RCC 7860 (cell line): ENCODE measurements at places on chromosomes 3 and 15.
A peak's percentile ranks its signal among the peaks of the same experiment; 100 is the strongest.

GRCh38 chr3:50321336-50322114, 1.0 kb downstream of the HYAL2 start:
- DNase-seq = peak; percentile 63

- DNase-seq = no peak
Measured at GRCh38 chr3:186254676-186255650, 107.1 kb downstream of the DGKG start.

- no peak for DNase-seq
Measured at GRCh38 chr3:9238721-9239295, 10.6 kb downstream of the SRGAP3 start.

- DNase-seq = no peak
Measured at GRCh38 chr3:3675801-3676200, 123.4 kb upstream of the LRRN1 start.

DNA sequence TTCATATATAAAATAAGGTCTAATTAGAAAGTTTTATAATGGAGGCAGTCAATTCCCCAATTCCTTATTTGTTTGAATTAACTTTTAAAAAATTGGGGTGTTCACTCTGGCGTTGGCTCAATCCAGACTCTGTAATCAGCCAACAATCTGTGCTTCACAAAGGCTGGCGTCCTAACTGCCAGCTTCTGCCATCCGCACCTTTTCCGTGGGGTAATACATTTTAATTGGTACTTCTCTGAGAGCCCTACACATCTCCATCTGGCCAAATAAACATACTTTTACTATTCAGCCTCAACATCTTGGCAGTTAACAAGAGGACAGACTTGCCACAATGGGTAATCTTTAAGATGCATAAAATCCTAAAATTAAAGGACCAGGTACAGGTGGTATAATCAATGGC, 125.2 kb upstream of the CCNL1 start:
- no peak for DNase-seq

DNA sequence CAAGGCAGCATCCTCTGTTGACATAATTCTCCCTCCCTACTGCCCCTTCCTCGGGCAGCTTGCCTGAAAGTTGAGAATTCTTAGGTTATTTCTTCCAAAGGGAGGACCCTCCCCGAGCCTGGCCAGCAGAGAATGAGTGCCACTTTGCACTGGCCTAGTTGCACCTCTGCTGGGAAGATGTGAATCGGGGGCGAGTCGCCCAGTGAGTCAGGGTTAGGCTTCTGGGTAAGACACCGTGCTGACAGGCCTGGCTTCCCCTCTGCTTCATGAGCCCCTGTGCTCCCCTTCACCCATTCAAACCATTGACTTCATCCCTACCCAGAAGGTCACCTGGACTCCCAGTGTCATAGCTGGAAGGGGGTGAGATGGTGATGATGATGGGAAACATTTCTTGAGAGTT, 82.3 kb downstream of the AAGAB start:
- no peak for DNase-seq

- no peak for DNase-seq
Measured at GRCh38 chr3:8884630-8885290, 78.5 kb downstream of the RAD18 start.

- DNase-seq = no peak
Measured at GRCh38 chr3:7669641-7670040, 808.7 kb downstream of the GRM7 start.

DNA sequence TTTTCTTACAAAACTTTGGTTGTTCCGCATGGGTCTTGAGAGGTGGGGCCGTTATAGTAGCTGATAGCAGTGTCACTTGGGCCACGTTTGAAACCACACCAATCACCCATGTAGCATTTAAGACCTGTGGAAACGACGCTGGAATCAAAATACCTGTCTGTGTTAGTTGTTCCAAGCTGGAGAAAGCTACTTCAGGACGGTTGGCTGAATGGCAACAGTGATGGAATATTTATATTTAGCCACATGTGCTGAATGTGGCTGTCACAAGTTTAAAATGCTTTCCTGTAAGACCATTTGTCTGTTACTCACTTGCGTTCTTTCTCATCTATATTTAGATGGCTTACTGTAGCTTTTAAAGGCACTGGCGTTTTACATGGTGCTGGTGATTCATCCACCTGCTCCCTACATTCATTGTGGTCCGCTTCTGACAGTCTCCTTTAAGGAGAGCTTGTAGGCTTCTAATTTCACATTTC, 1.4 kb downstream of the DNAJA4 start:
- DNase-seq = no peak

DNA sequence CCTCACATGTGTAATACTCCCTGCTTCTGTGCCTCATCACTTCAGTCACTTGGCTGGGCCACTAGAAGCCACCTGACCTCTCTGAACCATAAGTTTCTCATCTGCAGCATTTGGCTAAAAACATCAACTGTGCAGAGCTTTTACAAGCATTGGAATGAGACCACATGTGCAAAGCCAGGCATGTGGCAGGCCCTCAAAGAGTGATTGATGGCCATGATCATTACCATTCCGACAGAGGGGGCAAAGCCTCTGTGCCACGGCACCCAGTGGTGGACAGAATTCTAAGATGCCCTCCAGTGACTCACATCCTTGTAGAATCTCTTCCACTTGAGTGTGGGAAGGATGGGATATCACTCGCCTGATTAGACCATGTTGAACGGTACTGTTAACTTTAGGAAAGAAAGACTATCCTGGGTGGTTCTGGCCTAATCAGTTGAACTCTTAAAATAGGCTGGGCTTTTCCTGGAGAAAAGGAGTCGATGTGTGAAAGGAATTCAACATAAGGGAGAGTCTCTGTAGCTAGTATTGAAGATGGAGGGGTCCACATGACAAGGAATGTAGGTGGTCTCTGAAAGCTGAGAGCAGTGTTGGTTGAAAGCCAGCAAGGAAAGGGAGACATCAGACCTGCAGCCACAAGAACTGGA, 13.5 kb downstream of the CDCP1 start:
- peak; percentile 82 for DNase-seq

GRCh38 chr15:83365370-83365938, 81.0 kb upstream of the BNC1 start:
- DNase-seq = no peak

DNA sequence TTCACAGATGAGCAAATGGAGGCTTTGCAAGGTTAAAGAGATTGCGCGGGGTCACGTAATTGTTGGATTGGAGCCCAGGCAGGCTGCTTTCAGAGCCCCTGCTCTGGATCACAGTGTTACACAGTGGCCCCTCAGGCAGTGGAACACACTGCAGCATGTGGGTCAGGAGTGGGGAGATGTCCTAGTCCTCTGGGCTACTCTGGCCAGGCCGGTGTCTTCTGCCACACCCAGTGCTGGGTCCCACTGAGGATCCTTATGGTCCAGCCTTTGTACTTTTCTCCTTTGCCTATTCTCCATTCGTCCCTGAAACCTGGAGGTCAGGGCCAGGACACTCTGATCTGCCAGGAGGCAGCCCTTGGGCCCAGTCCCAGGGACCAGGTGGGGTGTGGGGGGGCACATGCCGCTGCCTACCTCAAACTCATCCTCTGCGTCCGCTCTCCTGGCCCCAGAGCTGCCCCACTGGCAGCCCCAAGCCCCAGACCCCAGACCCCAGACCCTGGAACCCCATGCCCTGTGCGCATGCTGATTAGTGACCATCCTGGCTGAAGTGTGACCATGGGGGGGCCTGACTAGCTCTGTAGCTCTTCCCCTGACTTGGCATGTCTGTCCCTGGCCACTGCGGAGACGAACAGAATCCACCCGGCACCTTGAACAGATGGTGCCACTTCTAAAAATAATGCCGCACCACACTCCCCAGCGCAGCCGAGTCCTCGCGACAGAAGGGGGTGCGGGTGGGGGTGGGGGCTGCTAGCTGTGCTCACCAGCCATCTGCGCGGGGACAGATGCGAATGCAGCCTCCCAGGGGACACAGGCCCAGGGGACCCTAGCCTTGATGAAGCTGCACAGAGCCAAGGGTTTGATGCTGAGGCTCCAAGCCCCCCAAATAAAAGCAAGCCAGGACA, 41.6 kb downstream of the ATP2B2 start:
- DNase-seq = no peak

DNA sequence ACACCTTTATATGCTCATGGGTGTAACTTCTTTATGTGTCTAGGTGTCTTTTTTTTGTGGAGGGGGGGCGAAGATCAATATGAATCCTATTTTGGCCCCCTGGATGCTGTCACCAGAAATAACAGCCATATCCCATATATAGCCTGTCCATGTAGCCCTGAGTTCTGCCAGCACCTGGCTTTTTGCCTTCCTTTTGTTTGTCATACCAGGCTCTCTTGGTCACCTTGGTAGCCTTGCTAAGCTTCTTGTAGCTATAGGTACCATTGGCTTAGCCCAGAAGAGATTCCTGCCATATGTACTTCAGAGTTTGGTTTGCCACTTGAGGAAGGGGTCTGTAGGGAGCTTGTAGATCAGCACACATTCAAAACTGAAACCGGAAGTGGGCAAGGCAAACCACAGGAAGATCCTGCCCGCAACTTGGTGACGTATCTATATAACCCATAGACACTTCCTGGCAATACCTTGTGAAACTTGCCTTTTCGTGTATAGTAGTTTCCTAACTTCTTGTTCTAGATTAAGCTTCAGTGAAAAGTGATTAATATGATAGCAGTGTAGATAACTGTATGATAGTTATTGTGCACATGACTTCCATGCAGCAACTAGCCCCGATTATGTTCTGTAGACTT, 11.9 kb downstream of the RASA2 start:
- no peak for DNase-seq

DNA sequence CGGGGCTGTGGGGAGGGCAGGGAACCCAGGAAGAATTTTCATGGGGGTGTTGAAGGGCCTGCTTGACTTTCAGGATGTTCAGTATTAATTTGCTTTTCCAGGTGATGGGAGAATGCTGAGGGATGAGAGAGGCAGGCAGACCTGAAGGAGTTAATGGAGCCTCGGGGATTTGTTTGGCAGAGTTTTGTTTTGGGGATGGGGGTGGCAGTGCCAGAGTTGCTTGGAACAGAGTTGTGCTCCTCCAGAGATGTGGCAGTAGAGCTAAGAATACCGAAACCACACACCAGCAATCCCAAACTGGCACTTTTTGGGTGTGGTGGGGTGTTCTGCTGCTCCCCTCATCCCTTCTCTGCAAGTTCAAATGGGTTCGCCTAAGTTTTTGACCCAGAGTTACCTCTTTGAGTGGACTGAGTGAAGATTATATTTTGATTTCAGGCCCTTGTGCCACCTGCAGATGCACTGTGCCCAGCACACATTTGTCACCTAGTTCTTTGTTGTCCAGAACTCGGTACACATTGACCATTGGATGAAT, 1.6 kb downstream of the BOC start:
- no peak for DNase-seq

DNA sequence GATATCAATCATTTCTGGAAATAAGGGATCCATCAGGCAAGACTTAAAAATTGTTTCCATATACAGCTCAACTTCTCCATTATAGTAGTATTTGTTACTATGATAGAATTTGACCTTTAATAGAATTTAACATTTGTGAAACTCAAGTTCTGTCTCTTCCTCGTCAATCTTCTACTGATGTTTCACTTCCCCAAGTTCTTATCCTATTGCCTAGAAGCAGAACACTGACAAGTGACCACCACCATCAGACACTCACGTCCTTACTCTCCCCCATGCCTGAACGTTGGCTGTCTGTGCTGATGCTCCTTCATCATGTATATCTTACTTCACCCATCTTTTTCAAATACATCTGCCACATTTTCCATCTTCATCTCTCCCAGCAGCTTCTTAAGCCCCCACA, 26.6 kb upstream of the TAFA4 start:
- no peak for DNase-seq

- no peak for DNase-seq
Measured at GRCh38 chr3:190911382-190911781, 48.9 kb upstream of the GMNC start.

GRCh38 chr3:154273381-154273780, 50.9 kb downstream of the DHX36 start:
- no peak for DNase-seq

GRCh38 chr3:120649830-120650233, 32.2 kb downstream of the HGD start:
- no peak for DNase-seq

DNA sequence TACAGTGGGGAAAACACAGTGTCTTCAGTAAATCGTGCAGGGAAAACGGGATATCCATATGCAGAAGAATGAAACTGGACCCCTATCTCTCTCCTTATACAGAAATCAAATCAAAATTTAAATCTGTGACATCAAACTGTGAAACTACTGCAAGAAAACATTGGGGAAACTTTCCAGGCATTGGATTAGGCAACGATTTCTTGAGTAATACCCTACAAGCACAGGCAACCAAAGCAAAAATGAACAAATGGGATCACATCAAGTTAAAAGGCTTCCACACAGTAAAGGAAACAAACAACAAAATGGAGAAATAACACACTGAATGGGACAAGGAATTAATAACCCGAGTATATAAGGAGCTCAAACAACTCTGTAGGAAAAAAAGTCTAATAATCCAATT, 165.3 kb downstream of the PLCL2 start:
- no peak for DNase-seq

- DNase-seq = no peak
Measured at GRCh38 chr3:30142946-30143345, 463.5 kb upstream of the TGFBR2 start.

DNA sequence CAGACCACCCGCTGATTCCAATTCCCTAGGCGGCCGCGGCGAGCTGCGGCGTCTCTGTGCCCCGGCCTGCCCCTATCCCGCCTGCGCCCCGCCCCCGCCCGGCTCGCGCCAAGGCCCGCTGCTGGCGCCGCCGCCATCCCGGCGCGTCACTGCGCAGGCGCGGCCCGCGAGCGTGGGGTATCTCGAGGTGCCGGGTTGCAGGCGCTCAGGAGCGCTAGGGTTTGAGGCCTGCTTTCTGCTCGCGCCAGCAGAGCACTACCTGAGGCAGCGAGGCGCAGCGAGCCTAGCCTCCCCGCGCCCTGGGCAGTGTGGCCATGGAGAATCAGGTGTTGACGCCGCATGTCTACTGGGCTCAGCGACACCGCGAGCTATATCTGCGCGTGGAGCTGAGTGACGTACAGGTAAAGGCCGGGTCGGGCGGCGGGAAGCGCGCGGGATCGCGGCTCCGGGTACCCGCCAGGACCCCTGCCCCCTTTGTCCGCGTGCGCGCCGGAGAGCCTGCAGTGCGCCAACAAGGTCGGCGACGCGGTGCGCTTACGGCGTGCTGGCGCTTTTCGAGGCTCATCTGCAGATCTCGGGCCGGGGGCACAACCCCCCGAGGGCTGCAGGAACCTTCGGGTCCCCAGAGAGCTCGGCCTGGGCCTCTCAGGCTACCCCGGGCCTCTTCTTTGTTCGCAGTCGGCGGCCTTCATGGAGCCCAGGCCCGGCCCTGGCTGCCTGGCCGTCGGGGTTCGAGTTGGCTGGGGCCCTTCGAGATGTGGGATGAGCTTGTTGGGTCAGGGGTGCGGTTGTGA, at the start of gene HACD3:
TSS of gene HACD3 (plus strand) at position 146 of the 794 bp plus-strand sequence. CDS start at position 315, 169 bp downstream.
- peak; percentile 62 for DNase-seq

DNA sequence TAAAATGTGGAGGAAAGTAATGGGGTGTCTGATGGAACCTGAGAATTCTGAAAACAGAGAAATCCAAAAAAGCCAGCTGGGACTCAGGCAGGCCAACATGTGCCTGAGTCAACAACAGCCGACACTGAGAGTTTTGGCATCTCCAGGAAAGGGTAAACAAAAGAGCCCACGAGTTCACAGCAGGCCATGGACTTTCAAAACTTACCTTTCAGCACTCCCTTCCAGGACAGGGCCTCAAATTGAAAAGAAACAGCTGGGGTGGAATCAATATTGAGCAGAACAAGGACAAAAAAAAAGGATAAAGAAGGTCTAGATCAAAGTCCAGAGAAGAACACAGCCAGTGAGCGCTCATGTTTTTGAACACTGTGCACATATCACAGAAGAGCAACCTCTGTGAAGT, 735.4 kb upstream of the GRM7 start:
- DNase-seq = no peak

GRCh38 chr3:110518031-110518430, 553.6 kb upstream of the NECTIN3 start:
- no peak for DNase-seq
